ENCODE measurements at places on chromosomes 12 and 14. TPM values are rescaled to one million over a fixed set of nuclear protein-coding genes. Genes with fewer than 3 reads are reported as not detected.

DNA sequence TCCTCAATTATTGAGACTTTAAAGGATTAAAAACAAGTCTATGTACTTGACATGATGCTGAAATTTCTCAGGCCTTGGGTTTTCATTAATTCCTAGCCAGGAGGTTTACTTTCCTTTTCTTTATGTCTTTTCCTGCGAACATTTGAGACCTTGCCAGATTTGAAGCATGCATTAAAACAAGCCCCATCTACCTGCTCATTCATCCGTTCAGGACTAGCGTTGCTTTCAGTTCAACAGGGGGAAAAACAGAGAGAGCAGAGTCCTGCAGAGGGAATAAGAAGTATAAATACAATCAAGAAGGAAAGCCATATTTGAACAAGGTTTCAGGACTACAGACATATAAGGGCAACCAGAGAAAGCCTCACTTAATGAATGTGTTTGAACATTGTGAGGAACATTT is 542.4 kb downstream of the DIO2 start:
- no peak for DNase-seq

GRCh38 chr14:91493169-91493568 is 16.9 kb downstream of the PPP4R3A start:
- DNase-seq, result no peak

- no peak for DNase-seq
Observed at GRCh38 chr12:5988088-5988487, 43.0 kb upstream of the ANO2 start.

DNA sequence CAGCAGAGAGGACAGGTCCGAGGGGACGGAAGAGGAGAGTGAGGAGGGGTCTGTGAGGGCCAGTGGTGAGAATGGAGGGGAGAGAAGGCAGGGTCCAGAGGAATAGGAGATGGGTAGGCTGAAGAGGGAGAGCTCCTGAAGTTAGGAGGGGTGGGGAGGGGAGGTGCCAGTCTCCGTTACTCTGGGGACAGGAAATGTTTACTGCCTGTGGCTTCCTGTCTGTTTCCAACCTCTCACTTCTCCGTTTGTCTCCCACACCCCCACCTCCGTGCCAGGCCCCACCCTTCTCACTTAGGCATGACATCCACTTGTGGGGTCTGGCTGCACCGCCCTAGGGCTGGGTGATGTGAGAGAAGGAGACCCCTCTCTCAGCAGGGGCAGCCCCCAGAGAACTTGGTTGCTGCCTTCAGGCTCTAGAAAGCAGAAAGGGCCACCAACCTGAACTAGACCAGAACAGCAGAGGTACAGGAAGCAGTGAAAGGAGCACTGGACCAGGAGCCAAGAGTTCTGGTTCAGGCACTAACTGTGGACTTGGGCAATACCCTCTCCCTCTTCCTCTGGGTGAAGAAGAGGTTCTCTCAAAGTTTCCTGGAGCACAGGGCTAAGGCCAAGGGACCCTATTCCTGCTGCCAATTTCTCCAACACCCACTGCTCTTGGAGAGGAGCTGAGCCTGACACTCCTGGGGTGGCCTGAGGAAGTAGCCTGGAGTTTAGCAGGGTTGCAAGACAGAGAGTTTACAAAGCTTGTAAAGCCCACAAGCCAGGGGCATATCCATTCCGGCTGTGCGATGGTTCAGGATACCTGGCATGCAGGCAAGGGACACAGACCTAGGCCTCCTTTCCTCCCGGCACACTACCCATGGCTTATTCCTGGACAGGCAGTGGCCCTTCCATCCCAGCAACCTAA is 5.5 kb downstream of the ITGA5 start:
- no peak for DNase-seq

DNA sequence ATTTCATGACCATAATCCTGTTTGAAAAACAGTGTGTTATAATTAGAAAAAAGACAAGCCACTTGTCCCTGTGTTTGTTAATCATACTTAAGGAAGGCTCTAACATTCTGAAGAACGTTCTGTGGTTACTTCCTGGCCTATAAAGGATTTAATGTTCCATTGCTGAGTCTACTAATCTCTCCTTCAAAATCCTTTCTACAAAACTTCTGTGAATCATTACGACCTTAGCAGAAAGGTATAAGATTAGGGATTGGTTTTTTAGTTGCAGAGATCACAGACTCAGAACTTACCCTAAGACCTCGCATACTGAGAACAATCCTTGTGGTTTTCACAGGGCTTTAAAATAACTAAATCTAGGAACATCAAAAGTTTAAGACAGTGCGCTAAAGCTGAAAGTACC is 48.3 kb downstream of the TMCC3 start:
- no peak for DNase-seq

- no peak for DNase-seq
Observed at GRCh38 chr12:6664902-6665301, 2.0 kb upstream of the ING4 start.

DNA sequence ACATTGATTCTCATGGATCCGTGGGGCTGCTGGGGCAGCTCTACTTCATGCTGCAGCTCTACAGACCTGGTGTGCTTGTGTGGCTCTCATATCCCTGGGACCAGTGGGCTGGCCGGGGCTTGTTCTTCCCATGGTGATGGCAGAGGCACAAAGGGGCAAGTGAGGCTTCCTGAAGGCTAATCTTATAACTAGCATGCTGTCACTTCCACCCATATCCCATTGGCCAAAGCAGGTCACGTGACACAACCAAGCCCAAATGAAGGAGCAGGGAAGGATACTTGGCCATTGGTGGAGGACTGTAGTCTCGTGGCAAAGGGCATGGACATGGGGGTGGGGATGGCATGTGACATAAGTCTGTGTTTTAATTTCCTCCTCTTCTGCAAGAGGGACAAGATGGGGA is 9.9 kb downstream of the PLBD2 start:
- DNase-seq, result no peak

DNA sequence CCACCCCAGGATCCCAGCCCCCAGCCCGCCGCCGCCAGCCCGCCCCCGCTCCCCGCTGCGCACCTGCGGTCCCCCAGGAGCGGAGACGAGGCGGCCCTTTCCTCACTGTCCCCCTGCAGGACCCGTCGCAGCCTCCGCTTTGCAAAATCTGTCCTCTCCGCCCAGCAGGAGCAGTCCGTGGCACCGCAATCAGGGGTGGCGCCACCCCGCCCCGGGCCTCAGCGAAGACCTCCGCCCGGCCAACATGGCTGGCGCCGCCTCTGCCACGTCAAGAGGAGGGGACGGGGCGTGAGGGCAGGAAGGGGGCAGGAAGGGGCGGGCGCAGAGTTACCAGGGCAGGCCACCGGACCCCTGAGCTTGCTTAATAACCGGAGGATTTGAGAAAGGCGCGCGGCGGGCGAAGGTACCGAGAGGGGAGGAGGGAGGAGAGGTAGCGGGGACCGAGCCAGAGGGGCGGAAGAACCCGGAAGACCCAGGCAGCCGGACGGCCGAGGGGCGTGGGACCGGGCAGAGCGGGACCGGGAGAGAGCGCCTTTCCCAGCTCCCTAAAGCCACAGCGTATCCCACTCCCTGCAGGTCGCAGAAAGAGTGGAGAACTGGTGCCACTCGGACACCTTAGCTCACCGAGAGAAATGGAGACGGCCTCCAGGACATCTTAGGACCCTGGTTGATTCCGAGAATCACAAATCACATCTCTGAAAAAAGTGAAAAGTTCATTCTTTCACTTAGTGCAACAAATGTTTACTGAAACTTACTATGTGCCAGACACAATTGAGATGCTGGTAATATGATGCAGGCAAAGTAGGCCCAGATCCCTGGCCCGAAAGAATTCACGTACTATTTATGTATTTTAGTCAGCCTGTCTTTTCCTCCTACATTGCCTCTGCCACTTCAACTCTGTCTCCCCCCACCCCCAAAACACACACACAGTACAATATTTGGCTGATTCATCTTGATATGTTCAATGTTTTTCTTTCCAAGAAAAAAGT is at the start of gene SEC23A:
Gene SEC23A (minus strand): TSS at position 267 of the 989 bp plus-strand sequence. CDS start 7,117 bp downstream, outside the sequence.
- DNase-seq, result peak; percentile 82

- DNase-seq, result no peak
Observed at GRCh38 chr14:74022346-74022745, 3.2 kb downstream of the BBOF1 start.

DNA sequence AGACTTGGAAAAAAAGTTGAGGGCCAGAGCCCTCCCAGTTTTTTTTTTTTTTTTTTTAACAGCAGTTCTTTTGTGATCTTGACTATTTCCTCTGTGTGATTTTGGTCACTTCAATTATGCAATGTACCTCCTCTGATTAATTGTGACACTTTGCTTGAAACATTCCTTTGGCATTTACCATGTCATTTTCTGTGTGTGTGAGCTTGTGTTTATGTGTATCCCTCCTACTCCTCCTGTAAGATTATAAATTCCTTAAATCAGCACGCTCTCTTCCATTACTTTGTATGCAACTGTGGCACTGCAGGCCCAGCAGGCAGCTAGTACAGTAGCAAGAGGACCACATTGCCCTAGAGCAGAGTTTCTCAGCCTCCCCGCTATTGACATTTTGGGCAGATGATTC is 33.2 kb upstream of the GALNT16 start:
- no peak for DNase-seq

- DNase-seq, result no peak
Observed at GRCh38 chr14:56026506-56026905, 91.7 kb upstream of the PELI2 start.

- DNase-seq, result no peak
Observed at GRCh38 chr12:50785406-50786001, 21.6 kb downstream of the ATF1 start.

DNA sequence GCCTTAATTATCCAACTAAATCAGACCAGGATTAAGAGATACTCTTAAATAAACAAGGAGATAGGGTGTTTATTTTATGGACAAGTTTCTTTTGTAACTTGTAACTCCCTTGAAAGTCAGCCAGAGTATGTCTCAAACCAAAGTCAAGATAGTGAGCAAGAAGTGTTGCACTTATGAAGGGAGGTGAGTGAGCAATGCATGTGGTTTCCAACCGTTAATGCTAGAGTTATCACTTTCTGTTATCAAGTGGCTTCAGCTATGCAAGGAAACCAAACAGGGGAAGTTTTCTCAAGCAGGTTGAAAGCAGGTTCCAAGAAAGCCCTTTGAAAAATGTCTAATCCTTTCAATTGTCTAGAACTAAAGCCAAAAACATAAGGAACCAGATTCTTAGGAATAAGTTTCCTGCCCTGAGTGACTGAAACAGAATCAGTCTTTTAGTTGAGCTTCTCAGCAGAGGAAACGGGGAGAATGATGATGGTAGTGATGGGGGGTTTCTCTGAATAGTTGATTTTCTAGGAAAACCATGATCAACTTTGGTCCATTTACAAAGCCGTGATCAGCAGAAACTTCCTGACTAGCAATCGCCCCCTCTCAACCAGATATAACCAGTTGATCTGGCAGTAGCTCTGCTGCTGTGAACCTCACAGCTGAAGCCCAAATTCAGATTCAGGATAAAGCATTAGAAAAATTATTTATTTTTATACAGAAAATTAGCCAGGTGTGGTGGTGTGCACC is 128.4 kb downstream of the DAD1 start:
- DNase-seq, result no peak

GRCh38 chr12:81222846-81223592 is 145.1 kb downstream of the ACSS3 start:
- DNase-seq, result no peak

DNA sequence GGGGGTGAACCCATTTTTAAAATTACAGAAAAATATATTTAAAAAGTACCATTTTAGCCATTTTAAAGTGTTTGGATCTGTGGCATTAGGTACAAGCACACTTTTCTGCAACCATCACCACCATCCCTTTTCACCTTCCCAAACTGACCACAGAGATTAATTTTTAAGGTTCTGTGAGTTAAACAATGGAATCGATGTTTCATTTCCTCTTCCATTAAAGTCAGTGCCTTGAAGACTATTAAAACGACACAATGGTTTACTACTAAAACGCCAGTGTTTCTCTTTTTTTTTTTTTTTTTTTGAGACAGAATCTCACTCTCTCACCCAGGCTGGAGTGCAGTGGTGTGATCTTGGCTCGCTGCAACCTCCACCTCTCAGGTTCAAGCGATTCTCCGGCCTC is 78.1 kb upstream of the GPR68 start:
- DNase-seq, result no peak

- no peak for DNase-seq
Observed at GRCh38 chr12:118150625-118151024, 14.7 kb downstream of the PEBP1 start.

DNA sequence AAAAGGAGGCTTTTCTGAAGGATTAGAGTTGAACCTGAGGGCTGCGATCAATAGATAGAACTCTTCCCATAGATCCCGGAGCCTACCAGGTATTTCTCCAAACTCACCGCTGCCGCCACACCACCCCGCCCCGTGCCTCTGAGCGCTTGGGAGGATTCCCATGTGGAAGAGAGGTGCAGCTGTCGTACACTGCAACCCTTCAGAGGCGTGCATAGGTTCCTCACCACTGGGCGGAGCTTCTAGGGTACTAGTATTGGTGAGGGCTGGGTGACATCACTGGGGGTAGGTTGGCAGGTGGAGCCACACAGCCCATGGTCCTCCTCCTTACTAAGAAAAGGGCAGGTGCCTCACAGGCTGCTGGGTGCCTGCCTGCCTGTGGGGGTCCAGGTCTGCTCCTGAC is 127.0 kb downstream of the TSPAN9 start:
- DNase-seq, result no peak

- no peak for DNase-seq
Observed at GRCh38 chr12:46150735-46151134, 118.1 kb downstream of the SLC38A1 start.

- no peak for DNase-seq
Observed at GRCh38 chr12:57661376-57661775, 28.4 kb upstream of the B4GALNT1 start.

GRCh38 chr14:89058697-89059096 is 234.2 kb downstream of the TTC8 start:
- DNase-seq, result no peak

DNA sequence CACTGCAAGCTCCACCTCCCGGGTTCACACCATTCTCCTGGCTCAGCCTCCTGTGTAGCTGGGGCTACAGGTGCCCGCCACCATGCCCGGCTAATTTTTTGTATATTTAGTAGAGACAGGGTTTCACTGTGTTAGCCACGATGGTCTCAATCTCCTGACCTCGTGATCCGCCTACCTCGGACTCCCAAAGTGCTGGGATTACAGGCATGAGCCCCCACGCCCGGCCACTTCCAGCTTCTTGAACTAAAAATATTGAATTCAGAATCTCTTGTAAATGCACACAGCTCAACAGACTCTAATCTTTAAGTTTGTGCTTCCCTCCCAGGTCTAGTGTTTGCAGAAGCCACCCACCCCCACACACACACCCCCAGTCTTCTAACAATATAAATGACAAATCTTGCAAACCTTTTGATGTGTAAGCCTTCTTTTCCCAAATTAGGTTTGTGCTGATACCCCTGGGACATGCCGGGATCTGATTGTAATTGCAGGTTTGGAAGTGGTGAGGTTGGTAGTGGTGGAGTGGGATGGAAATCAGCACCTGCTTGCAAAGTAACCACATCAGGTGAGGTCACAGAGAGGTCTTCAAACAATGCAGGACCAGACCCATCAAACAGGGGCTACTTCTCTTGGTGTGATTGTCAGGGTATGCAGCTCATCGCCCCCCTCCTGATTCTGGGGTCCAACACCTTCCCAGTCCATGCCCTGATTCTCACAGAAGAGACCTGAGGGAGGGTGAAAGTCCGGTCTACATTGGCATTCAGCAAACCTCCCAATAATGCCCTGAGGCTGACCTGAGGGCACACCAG is 51.4 kb upstream of the GPR132 start:
- DNase-seq, result no peak

GRCh38 chr14:61925043-61925442 is 162.8 kb downstream of the SNAPC1 start:
- DNase-seq, result no peak

The TTC9 gene
- 1.2 TPM for total RNA-seq

The RAB5B gene
- 46.2 TPM for total RNA-seq

The AQP6 gene
- total RNA-seq, result 0.56 TPM

The CCDC177 gene
- total RNA-seq, result not detected

The CLEC4C gene
- not detected for total RNA-seq

The SLC7A8 gene
- total RNA-seq, result 40.2 TPM

The KLHL28 gene
- 9.0 TPM for total RNA-seq

The IL22 gene
- not detected for total RNA-seq

The PRB2 gene
- not detected for total RNA-seq

The SMCO2 gene
- total RNA-seq, result not detected

Measured in omental fat pad (tissue), 4 donors.